Hematopoietic multipotent progenitor cell (in vitro differentiated cells): ENCODE measurements at places on chromosomes 12 and 14.

DNA sequence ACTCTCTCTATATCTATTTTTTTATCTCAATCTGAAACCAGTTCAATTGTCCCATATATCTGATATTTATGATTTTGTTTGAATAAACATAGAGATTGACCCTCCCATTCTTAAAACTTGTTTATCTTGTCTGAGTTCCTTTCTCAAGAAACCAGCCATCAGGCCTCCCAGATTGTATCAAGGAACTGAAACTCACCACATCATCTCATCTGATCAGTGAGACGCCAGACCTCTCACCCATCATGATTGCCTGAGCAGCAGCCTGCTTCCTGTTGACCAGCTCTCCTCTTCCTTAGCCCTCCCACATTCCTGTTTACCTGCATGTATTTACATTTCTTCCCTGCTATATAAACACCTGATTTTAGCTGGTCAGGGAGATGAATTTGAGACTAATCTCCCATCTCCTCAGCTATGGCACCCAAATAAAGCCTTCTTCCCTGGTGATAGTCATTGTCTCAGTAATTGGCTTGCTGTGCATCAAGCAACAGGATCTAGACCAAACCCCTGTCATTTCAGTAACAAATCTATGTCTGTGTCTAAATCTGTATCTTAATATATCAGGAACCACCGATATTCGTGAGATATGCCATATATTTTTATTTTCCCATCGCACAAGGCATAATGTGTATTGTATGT lies 323.6 kb downstream of the TMTC2 start:
- no peak for DNase-seq

DNA sequence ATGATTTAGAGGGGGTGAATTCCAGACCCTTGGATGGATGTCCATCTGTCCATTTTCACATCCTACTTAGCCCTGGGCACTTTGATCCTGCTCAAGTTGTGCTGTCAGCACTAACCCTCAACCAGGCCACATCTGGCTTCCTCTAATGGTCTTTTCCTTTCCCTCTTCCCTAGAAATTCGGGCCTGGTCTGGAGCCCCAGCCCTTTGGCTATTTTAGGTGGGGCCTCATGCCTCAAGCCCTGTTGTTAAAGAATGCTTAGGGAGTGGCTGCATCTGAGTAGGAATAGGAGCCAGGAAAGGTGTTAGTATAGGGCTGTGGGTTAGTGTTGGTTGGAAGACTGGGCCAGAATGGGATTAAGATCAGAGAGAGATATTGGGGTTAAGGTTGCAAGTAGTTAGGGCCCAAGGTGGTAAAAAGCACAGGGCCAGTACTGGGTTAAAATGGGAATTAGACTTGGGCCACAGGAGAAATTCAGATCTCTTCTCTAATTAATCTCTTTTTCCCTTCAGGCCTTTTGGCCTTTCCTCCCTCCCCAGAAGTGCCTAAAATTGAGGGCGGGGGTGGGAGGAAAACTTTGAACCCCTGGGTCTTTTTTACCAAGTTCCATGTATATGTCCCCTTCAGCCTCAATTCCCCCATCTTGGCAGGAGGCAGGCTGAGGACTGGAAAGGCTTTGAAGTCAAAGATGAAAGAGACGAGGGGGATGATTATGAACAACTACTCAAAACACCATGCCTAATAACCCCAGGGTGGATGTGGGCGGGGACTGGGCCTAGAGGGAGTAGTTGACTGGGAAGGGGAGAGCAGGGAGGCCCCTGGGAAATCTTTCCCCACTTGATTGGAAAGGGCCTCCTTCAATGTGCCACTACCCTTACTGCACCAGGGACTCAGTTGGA lies 4.0 kb upstream of the ZNF385A start:
- no peak for DNase-seq

DNA sequence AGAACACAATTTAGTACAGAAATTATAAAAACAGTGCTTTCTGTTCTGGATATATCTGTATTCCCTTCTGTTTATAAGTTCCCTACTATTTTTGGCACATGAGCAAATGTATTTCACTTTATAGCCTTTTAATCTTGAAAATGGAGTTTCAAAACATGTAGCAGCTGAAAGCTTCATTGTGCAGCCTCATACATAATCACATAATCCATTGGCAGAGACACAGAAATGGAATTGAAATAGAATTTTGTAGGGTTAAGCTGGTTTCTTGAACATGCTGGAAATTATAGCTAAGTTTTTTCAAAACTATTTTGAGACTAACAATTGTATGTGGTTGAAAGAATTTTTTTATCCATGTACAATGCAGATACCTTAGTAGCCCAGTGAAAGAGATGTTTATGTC lies 614.3 kb upstream of the MDGA2 start:
- no peak for DNase-seq

DNA sequence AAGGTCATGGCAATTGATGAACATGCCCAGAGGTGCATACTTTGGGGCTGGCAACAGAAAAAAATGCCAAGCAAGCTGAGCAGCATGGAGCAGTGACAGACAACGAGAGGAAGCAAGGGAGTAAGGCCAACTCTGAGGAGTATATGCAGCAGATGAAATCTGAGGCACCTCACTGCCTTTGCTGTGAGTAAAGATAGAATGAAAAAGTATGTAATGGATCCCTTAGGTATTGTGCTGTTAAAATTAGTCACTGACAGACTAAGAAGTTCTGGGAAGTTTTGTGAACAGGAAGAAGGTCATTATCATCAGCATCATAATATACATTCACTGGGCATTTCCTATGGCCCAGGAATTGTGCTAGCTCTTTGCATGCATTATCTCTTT lies 269.9 kb downstream of the DUSP6 start:
- no peak for DNase-seq

GRCh38 chr14:24304019-24304387 lies 3.8 kb downstream of the CIDEB start:
- DNase-seq, result no peak
